Central memory CD8-positive, alpha-beta T cell (primary cell): ENCODE measurements at places on chromosomes 13 and 19.

- no peak for DNase-seq
These were observed 47.4 kb downstream of the STOML3 start for GRCh38 chr13:38943231-38943630.

DNA sequence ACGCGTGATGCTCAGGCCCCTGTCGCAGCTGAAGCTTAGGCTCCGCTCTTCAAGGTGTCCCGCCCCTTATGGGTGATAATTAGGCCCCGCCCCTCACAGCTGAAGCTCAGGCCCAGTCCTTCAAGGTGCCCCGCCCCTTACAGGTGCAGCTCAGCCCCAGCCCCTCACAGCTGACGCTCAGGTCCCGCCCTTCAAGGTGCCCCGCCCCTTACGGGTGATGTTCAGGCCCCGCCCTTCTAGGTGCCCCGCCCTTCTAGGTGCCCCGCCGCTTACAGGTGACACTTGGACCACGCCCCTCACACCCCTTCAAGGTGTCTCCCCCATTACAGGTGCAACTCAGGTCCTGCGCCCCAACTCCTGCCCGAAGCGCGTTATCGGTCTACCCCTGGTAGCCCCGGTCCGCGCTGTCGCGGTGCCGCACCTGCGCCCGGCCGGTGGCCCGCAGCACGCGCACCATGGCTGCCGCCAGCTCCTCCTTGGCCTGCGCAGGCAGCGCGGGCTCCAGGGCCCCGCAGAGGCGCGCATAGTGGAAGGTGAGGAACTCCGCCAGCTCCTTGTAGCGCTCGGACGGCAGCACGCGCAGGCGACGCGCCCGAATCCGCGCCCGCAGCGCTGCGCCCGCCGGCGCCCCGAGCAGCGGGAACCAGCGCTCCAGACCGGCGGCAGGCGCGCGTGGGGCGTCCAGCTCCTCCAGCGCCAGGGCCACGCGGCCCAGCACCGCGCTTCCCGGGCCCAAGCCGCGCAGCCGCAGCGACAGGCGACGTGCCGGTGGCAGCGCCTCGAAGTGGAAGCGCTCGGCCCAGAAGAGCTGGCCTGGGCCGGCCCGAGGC, 7.3 kb downstream of the RASAL3 start:
- DNase-seq, result no peak

DNA sequence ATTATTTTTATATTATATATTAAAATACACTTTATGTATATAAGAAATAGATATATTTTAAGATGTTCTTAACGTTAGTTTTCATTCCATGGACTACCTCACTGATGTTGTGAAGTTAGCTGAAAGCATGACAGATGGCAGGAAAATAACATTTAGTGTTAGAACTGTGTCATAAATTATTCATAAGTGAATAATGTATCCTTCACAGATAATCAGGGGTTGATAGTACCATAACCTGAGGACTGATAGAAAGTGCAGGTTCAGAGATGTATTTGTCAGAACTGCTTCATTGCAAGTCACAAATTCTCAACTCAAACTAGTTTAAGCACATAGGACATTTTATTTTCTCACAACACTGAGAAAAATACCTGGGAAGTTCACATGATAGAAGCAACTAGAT, 14.6 kb upstream of the DIAPH3 start:
- DNase-seq, result no peak

- DNase-seq, result no peak
These were observed 267.1 kb upstream of the EDNRB start for GRCh38 chr13:78185700-78186099.

GRCh38 chr19:19214159-19214490, 2.4 kb downstream of the NCAN start:
- no peak for DNase-seq

GRCh38 chr13:98428256-98428966, 148.5 kb downstream of the STK24 start:
- DNase-seq, result no peak
